ENCODE measurements at places on chromosomes 13 and 19.

GRCh38 chr13:80555796-80556678 is 215.1 kb upstream of the SPRY2 start:
- DNase-seq, result no peak

- no peak for DNase-seq
Measured at GRCh38 chr13:112350300-112350699, 25.9 kb upstream of the SPACA7 start.

- DNase-seq, result no peak
Measured at GRCh38 chr13:113433391-113433916, 19.8 kb downstream of the ADPRHL1 start.

GRCh38 chr13:77714119-77714755 is 16.8 kb downstream of the SLAIN1 start:
- DNase-seq, result no peak

- DNase-seq, result no peak
Measured at GRCh38 chr13:21076253-21076652, 14.9 kb upstream of the LATS2 start.

DNA sequence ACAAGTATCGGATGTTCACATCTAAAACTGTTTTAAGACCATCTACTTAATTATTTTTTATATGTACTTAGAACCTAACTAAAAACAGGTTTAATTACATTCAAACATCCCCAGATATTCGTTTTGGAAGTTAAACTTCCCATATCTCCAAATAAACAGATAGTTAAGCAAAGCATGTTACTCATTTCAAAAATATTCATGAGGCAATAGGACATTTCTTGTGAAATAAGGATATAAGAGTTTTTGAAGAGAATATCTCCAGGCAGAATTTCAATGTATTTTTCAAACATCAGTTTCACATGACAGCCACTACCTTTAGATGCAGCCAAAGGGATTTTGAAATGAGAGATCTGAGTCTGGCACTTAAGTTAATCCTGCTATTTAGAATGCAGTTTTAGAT is 697.5 kb downstream of the SLITRK1 start:
- no peak for DNase-seq

- no peak for DNase-seq
Measured at GRCh38 chr13:30319130-30319529, 11.8 kb upstream of the KATNAL1 start.

DNA sequence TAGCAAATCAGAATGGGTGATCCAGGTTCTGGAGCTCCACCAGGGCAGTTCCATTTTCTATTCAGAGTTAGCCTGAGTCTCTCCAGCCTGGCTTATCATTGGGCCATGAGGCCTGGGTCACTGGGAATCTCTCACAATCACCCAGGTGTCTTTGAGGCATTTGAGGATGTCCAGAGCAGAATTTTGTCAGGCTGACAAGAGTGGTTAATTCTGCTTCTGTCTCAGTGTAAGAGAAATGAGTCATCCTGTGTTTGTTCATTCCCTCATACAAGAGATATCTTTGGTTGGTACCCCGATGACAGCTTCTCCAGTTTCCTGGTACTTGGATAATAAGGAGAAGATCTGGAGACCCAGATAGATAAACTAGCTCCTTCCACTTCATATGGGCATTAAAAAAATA is 10.4 kb downstream of the ZNF93 start:
- no peak for DNase-seq

GRCh38 chr13:65926750-65927171 is 1303.4 kb downstream of the PCDH9 start:
- DNase-seq, result no peak

DNA sequence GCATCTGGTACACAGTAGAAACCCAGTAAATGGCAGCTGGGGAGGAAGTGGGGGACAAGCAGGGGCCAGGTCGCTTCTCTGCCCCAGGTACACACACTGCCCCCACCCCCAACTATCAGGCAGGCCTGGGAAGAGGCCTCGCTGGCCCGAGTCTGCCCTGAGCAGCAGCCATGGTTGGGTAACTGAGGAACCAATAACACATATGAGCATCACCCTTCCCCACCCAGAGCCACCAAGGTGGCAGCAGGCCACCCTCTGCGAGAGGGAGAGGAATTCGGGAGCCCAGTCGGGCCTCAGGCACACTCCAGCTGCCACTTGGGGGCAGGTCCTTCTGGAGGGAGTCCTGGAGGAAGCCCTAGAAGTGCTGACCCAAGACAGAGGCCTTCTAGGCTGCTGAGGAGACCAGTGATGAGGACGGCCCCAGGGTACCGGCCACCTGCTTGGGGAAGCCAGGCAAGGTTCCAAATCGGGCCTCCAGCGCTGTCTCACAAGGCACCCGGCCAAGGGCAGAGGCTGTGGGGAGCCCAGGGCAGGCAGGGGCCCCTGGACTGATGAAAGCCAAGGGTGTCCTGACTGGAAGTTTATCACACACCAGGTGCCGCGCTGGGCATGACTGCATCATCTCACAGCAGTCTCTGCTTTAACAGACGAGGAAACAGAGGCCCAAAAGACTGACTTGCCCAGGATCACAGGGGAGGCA is 14.0 kb upstream of the KPTN start:
- no peak for DNase-seq

GRCh38 chr19:2538096-2538757 is 62.3 kb downstream of the GADD45B start:
- no peak for DNase-seq

DNA sequence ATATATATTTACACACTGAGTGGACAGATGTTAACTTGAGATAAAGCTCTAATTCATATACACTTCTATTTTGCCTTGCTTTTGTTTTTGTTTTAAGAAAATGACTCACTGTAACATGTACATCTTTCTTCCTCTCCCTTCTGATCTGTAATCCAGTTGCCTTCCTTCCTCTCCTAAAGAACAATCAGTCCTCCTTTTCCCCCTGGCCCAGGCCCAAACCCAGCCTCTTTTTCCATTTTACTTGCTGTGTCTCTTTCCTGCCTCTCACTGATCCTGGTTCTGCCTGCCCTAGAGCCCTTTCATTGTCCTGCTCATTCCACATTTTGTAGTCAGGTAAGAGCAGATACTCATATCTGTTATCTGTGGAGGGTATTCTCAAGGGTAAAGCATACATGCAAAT is 50.8 kb downstream of the ZAR1L start:
- DNase-seq, result no peak

DNA sequence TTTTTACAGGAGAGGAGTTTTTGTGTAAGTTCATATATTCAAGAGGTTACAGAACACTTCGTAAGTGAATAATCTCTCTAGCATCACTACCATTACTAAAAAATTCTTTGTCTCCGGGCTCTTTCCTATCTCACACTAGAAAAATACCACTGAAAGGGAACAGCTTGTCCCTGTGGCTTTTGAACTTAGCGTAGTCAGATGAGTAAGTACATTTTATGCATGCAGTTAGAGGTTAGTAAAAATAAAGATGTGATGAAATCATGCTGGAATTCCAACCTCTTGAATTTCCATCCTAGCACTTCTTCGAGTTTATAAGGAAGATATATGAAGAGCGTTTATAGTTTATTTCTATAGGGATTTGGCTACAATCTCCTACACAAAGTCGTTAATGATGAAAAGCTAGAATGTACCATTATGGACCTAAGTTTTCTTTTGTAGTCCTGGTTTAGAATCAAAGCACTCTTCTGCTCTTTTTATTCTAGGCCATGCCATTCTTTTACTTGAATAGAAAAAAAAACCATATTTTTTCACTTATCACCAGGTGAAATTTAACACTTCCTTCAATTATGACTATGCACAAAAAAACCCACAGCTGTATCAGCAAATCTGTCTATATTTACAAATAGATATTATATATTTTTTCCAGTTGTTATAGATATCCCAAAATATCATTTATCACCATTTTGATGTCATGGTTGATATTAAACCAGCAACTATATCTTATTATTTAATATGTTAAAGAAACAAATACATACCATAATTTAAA is 139.9 kb upstream of the PCDH9 start:
- DNase-seq, result no peak

GRCh38 chr13:23753458-23753857 is 135.7 kb downstream of the MIPEP start:
- DNase-seq, result no peak

DNA sequence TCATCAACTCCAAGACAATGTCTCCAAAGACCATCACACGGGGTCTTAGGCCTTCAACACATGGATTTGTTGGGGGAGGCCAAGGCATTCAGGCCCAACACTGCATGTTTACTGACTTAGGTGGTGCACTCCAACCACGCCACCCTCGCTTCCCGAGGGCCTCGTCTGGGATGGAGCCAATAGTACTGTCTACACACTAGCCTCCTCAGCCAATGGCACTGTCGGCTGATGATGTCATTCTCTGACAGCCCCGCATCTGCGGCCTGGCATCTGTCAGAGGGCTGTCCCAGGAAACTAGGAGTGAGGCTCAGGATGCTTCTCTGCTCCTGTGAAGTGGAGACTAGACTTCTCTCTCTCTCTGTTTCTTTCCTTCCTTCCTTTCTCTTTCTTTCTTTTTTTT is 96.6 kb downstream of the TEX26 start:
- DNase-seq, result no peak

- no peak for DNase-seq
Measured at GRCh38 chr19:32822916-32823746, 46.4 kb downstream of the SLC7A9 start.

- no peak for DNase-seq
Measured at GRCh38 chr13:26465514-26465913, 92.0 kb upstream of the WASF3 start.

- no peak for DNase-seq
Measured at GRCh38 chr19:46533078-46533620, 37.5 kb upstream of the PNMA8B start.

DNA sequence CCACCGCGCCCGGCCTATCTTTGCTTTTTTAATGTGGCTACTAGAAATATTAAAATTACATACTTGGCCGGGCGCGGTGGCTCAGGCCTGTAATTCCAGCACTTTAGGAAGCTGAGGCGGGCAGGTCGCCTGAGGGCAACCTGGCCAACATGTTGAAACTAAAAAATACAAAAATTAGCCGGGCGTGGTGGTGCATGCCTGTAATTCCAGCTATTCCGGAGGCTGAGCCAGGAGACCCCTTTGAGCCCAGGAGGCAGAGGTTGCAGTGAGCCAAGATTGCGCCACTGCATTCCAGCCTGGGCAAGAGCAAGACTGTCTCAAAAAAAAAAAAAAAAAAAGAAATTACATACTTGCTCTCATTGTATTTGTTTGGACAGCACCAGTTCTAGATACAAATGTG is 34.8 kb upstream of the DPRX start:
- DNase-seq, result no peak

GRCh38 chr13:59337070-59337469 is 826.7 kb downstream of the DIAPH3 start:
- no peak for DNase-seq

DNA sequence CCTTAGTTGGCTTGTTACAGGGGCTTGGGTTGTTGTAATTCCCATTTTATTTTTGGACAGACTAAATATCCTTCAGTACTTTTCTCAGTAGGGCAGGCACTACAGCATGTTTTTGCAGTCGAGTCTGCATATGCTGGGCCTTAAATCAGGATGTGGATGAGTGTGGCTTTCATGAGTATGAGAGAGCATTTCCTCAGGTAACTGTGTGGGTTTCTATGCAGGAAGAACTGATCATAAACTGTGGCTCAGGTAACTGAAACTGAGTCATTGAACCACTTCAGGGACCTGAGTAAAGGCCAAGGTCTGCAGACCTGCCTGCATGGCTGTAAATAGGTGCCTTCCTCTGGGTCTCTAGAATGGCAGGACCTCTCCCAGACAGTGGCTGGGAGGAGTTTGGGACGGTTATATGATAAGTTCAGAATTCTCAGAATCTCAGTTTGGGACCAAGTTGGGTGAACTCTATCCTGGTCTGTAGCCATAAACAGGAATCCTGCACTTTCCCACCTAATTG is 112.1 kb downstream of the ZNF737 start:
- DNase-seq, result no peak

- DNase-seq, result no peak
Measured at GRCh38 chr19:11843722-11844121, 4.8 kb upstream of the ZNF439 start.

All from stimulated activated CD8-positive, alpha-beta memory T cell treated with anti-CD3 and anti-CD28 coated beads, Interleukin-7, amount 100 ng/mL, for 1 hour (primary cell).